NCI-H187 treated with DMSO at 0.1 percent for 48 hours (cell line): ENCODE measurements at places on chromosomes 2 and 18.

GRCh38 chr2:121197369-121198091 is 87.5 kb downstream of the TFCP2L1 start:
- DNase-seq = no peak

DNA sequence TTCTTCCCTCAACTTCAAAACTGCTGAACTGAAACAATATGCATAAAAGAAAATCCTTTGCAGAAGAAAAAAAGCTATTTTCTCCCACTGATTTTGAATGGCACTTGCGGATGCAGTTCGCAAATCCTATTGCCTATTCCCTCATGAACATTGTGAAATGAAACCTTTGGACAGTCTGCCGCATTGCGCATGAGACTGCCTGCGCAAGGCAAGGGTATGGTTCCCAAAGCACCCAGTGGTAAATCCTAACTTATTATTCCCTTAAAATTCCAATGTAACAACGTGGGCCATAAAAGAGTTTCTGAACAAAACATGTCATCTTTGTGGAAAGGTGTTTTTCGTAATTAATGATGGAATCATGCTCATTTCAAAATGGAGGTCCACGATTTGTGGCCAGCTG is 8.4 kb downstream of the HOXD8 start:
- DNase-seq = no peak

DNA sequence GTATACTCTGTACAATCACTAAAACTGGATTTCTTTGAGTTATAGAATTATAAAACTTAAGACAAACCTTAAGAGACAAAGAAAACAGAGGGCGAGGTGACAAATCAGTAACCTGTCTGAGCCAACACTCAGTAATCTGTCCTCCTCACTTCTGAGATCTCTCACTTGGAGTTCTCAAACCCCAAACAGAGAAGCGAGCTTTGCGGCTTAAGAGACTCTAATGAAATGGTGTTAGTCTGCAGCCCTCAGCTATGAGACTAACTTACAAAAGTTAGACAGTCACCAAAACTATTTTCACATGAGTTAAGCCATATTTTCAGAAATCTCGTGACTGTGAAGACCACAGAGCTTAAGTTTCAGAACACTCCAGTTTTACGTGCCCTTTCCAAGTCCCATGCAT is 140.6 kb downstream of the TMX3 start:
- DNase-seq = no peak

DNA sequence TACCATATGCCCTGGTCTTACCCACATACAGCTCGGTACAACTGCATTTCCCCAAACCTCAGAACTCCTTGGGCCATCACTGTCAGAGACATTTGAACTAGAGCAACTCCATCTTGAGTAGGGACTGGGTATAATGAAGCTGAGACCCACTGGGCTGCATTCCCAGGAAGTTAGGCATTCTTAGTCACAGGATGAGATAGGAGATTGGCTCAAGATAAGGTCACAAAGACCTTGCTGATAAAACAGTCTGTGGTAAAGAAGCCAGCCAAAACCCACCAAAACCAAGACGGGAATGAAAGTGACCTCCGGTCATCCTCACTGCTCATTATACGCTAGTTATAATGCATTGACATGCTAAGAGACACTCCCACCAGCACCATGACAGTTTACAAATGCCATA is 131.3 kb downstream of the PIK3C3 start:
- no peak for DNase-seq

DNA sequence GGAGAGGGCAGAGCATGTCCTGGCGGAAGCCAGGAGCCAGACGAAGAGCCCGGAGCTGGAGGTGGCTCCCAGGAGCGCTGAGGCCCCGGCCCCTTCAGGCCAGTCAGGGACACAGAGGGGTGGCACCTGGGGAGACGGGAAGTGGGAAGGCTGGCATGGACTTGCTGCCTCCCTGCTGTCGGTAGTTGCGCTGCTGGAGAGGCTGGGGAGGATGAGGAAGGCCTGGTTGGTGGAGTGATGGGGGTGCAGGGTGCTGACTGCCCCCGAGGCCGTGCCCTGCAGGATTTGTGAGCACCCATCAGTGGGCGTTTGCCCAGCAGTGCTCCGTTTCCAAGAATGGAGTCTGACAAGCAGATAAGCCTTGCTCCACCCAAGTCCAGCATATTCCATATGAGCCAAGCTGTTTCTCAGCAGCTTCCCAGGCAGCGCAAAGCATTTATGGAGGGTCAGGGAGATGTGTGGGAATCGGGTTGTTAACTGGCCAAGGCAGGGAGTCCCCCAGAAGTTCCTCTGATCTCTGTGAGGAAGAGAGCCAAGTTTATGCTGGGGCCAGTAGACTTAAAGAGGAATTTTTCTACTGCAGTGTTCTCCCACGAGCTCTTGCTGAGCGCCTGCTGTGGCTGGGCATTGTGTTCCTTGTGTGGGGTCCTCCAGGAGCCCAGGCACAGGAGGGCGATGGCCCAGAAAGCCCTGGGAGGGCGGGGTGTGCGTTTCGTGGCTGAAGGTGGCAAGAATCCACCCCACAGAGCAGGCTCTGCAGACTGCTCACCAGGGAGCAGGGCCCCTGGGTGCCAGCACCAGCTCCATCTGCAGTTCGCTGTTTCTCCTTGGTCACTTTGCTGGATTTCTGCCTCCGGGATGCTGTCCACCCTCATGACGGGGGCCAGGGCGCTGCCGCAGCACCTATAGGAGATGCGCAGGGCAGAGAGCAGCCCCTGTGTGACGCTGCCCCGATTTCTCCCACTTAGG is 250.2 kb downstream of the ALPK2 start:
- no peak for DNase-seq

DNA sequence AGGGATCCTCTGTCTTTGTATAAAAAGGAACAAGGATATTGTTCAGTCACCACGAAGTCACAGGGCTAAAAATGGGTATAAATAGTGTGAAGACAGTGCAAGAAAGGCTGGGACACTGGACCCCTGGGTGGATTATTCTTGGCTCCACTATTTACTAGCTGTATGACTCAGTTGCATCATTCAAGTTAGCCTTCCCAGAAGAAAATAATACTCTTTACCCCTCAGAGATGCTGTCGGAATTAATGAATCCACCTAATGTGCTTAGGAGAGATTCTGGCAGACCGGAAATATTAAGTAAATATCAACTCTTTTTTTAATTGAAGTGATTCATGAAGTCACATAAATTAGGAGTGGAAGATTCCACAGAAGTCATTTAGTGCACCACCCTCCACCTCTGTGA is 98.9 kb downstream of the SPHKAP start:
- no peak for DNase-seq

DNA sequence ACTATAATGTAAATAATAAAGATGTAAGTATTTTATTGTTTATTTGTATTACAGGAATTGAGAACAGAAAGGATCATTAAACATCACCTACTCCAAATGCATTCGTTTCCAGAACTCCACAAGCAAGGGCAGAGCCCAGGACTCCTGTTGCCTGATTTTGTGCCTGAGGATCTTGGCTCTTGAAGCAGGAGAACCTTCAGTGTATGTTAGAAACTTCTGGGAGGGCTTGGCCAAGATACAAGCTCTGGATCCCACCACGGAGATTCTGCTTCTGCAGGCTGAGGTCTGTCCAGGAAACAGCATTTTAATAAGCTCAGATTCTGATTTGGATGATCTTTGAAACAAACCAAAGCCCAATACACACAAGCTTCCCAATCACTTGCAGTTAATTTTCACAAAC is 142.4 kb upstream of the SOX11 start:
- no peak for DNase-seq

DNA sequence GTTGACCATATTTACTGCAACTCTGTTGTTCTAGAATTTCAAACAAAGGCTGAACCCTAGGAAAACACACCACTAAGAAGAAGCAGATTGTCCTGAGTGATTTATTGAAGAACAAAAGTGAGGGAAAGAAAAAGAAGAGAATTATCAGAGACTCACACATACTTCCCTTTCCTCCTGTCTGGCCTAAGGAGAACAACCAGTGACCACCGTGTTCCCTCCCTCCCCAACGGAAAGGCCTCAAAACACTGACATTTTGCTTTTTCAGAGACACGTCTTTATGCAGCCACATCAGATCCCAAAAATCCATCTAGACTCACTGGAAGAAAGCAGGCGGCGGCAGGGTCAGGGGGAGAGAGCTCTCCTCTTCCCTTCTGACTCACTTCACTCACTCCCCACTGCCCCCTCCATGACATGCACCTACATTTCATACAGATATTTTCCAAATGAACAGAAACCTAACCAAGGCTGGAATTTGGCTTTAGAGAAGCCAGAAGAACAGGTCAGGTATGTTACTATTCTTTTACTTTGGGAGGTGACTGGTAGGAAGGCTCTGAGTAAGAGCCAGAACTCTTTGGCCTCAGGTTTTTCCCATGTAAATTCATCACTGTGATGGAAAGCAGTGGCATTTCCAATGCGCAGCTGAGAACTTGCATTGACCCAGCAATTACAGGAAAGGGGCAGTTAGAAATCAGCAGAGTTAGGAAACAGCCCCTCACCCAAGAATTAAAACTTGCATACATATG is 169.9 kb downstream of the BCL11A start:
- DNase-seq = no peak

DNA sequence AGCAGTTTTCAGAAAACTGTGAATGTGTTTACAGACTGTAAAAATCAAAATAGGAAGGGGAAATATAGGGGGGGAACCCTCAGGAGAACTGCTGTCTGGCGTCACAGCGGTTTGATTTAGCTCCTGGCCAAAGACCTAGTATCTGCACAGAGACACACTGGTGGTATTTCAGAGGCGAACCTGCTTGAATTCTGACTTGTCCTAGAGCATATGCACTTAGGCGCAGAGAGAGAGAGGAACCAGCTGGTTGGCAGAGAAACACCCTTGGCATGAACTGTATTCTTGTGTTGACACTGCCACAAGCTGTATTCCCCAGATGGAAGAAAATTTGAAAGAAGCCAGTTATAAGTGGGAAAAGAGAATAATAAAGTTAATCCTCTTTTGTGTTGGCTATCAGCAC is 506.5 kb upstream of the NRP2 start:
- no peak for DNase-seq

GRCh38 chr2:189756311-189756952 is 6.2 kb downstream of the OSGEPL1 start:
- no peak for DNase-seq
